ENCODE measurements at places on chromosomes 4 and X. TPM values are rescaled to one million over a fixed set of nuclear protein-coding genes. Genes with fewer than 3 reads are reported as not detected.

ZNF81 gene
- 10.3 TPM for total RNA-seq

DNA sequence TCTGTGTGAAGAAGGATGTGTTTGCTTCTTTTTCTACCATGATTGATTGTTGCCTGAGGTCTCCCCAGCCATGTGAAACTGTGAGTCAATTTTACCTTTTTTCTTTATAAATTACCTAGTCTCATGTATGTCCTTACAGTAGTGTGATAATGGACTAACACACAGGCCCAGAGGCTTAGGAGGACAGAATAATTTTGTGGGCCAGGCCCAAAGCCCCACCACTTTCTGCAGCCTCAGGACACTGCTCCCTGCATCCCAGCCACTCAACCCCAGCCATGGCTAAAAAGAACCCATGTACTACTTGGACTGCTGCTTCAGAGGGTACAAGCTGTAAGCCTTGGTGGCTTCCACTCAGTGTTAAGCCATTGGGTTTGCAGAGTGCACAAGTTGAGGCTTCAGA lies 512.7 kb upstream of the CT83 start:
- no peaks in the 10 kb centered on the region for H3K4me1 ChIP-seq
- H3K27me3 ChIP-seq = no peaks in the 10 kb centered on the region
- no peak overlapping the region for H3K4me3 ChIP-seq
- no peak for DNase-seq
- H3K27ac ChIP-seq = no peak overlapping the region
- no peaks in the 10 kb centered on the region for H3K36me3 ChIP-seq

GRCh38 chr4:53455766-53456165 lies 78.3 kb downstream of the FIP1L1 start:
- no peaks in the 10 kb centered on the region for H3K27me3 ChIP-seq
- DNase-seq = no peak
- no peak overlapping the region for H3K27ac ChIP-seq
- H3K4me1 ChIP-seq = no peaks in the 10 kb centered on the region
- no peak overlapping the region for H3K4me3 ChIP-seq
- peaks cover 85% of the 10 kb centered on the region for H3K36me3 ChIP-seq

- H3K4me1 ChIP-seq = peaks cover 30% of the 10 kb centered on the region
- no peaks in the 10 kb centered on the region for H3K27me3 ChIP-seq
- no peak for DNase-seq
- H3K27ac ChIP-seq = no peak overlapping the region
Measured at GRCh38 chr4:123419885-123420755, 23.5 kb downstream of the SPRY1 start.

MUC7 gene
- total RNA-seq = not detected

GRCh38 chrX:8635812-8636211 lies 96.1 kb downstream of the ANOS1 start:
- no peaks in the 10 kb centered on the region for H3K36me3 ChIP-seq
- H3K4me1 ChIP-seq = no peaks in the 10 kb centered on the region
- H3K4me3 ChIP-seq = no peak overlapping the region
- DNase-seq = no peak
- no peak overlapping the region for H3K27ac ChIP-seq
- H3K27me3 ChIP-seq = no peaks in the 10 kb centered on the region

GRCh38 chr4:26020083-26020668 lies 106.2 kb downstream of the SMIM20 start:
- peak overlapping the region; percentile 6 for H3K4me3 ChIP-seq
- peaks cover 49% of the 10 kb centered on the region for H3K4me1 ChIP-seq
- H3K36me3 ChIP-seq = no peaks in the 10 kb centered on the region

DNA sequence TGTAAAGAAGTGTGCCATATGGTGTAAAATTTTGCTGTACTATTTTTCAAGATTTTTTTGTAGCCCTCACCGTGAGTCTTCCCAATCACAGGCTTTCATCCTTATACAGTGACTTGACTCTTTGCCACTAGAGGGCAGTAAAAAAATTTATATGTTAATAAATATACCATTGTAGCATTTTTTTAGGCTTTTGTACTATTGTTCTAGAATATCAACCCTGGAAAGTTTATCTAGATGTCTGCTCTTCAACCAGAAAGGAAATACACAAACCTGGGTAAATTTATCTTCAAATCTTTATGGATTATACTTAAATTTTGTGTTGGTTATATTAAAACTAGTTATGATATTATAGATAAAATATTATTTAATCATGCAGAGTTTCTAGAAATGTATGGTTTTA lies 235.3 kb downstream of the TENM3 start:
- H3K36me3 ChIP-seq = no peaks in the 10 kb centered on the region
- no peaks in the 10 kb centered on the region for H3K27me3 ChIP-seq
- no peak overlapping the region for H3K27ac ChIP-seq
- no peak overlapping the region for H3K4me3 ChIP-seq
- H3K4me1 ChIP-seq = no peaks in the 10 kb centered on the region
- no peak for DNase-seq

TAF7L gene
- not detected for total RNA-seq

GRCh38 chr4:141098163-141098562 lies 35.1 kb downstream of the RNF150 start:
- H3K36me3 ChIP-seq = no peaks in the 10 kb centered on the region
- no peak for DNase-seq
- H3K27me3 ChIP-seq = no peaks in the 10 kb centered on the region
- no peak overlapping the region for H3K27ac ChIP-seq
- no peaks in the 10 kb centered on the region for H3K4me1 ChIP-seq

ARMCX4 gene
- 14.3 TPM for total RNA-seq
